ENCODE measurements at places on chromosomes 1 and 21.

DNA sequence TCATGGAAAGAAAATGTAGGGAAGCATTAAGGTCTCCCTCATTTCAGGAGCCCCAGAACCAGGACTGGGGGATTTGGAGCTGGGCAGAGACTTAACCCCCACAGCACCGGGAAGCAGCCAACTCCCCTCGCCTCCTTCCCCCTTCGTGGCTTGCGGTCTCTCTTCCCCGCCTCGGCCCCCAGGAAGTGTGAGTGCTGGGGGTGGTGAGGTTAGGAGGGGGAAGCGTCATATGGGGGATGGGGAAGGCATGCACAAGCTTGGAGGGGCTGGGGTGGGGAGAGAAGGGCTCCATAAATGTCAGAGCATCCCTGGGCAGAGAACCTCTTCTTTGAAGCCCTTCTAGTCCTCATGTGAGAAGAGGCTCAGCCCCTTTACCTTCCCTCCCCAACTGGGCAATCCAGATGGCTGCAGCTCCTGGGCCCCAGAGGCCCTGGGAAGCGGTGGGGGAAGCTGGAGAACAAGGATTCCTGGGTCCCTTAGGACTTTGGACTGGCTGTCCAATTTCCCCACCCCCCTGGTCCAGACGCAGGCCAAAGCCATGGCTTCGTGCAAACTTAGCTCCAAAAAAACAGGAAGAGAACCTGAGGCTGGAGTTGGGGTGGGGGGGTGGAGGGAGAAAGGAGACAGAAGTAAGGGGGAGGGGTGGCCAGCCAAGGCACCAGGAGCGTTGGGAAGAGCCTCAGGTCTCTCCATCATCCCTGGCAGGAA is 7.8 kb downstream of the ZBTB7B start:
- DNase-seq = no peak

GRCh38 chr21:37582590-37582989 is 216.0 kb downstream of the DYRK1A start:
- no peak for DNase-seq

- DNase-seq = no peak
These were observed 51.3 kb downstream of the DNAJC6 start for GRCh38 chr1:65360648-65361047.

GRCh38 chr21:44594406-44594916 is 2.2 kb upstream of the KRTAP10-6 start:
- no peak for DNase-seq

DNA sequence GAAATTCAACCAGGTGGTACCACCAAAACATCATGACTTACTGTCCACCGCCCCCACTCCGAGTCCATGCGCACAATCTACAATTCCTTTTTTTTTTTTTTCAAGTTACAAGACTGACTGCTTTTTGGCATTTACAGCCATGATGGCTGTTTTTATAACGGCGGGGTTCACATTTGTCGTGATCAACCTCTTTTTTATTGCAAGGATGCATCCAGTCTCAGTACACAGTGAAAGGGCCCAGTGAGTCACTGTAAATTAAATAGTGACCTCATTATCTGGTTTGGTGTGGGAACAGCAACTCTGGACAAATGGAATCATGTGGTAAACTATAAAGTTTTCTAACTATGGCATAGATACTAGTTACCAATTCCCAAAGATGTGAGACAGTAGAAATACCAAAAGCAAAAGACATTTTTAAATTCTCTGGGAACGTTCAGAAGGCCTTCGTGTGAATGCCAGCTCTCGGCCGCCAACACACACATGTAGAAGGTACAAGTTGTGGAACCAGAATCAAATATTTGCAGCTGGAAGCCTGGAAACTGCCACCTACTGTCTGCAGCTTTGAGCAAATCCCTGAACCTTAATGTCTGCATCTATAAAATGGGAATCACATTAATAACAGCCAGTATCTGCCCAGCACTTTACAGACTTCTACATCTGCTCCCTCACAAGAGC is 4.9 kb downstream of the GLIS1 start:
- DNase-seq = no peak

DNA sequence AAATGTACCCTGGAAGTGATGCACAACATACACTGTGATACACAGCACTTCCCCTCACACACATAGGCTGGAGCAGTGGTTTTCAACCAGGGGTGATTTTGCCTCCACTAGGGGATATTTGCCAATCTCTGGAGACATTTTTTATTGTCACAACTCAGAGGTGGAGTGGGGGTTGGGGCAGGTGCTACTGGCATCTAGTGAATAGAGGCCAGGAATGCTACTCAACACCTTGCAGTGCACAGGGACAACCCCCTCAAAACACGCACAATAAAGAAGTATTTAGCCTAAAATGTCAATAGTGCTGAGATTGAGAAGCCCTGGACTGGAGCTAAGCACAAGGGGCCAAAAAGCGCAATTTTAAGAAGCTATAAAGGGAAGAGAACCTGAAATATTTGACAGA is 54.1 kb downstream of the DNAJC6 start:
- DNase-seq = no peak

DNA sequence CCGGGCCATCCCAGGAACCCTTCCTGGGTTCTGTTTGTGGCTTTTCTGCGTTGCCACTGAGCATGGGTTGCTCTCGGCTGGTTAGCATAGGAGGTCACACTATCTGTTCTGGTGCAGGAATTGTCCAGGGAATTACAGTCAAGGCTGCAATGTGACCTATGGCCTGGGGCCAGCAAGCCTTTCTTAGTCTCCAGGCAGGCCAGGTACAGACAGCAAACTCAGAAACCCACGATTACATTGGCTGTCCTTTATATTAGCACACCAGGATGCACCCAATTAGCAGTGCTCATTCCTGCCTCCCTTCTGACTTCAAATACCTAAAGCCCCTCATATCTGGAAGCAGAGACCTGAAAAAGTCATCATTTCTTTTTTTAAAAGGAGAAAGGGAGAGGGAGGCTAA is 55.2 kb downstream of the CD247 start:
- DNase-seq = no peak

DNA sequence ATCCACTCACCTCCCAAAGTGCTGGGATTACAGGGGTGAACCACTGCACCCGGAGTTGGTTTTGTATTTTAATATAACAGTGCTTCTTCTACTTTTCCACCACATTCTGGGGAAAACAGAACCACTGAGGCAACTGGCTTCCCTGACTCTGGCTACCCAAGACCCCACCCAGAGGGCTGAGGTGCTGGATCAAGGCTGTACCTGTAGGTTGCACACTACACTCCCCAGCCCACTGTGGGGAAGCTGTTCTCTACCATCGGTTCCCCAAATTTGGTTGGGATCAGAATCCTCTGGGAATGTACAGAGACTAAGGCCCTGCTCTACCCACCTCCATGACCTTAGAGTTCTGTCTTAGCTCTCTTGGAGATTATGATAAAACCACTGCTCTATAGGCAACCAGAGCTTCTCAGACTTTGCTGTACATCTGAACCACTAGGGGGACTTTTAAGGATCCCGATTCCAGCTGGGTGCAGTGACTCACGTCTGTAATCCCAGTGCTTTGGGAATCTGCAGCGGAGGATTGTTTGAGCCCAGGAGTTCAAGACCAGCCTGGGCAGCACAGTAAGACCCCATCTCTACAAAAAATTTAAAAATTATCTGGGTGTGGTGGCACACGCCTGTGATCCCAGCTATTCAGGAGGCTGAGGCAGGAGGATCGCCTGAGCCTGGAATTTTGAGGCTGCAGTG is 51.6 kb downstream of the GNG4 start:
- DNase-seq = no peak

- DNase-seq = no peak
These were observed 434.0 kb upstream of the NR5A2 start for GRCh38 chr1:199593475-199593874.

DNA sequence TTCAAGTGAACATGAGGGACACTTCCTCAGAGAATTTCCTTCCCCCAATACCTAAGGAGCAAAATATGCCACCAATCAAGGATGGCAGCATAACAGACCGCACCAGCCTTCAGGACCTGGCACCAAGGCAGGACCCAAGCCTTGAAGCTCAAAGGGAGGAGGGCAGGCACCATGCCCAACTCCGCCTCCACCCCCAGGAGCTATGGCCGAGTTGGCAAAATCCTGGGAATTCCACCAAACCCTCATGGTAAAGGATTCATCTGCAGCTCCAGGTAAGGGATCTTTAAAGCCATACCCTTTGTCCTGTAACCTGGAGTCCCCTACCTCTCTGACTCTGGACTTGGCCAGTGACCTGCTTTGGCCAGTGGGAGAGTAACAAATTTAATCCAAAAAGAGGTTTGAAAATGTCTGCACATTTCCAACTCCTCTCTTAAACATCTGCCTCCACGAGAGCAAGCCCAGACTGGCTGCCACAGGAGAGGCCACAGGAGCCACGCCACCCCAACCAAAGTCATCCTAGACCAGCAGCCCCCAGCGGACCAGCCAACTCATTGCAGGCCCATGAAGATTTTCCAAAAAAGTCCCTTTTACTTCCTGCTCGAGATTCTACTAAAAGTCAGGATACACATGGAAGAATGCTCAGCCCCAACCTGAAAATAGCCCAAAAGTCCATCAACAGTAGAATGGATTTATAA is 41.9 kb downstream of the NPHP4 start:
- no peak for DNase-seq

DNA sequence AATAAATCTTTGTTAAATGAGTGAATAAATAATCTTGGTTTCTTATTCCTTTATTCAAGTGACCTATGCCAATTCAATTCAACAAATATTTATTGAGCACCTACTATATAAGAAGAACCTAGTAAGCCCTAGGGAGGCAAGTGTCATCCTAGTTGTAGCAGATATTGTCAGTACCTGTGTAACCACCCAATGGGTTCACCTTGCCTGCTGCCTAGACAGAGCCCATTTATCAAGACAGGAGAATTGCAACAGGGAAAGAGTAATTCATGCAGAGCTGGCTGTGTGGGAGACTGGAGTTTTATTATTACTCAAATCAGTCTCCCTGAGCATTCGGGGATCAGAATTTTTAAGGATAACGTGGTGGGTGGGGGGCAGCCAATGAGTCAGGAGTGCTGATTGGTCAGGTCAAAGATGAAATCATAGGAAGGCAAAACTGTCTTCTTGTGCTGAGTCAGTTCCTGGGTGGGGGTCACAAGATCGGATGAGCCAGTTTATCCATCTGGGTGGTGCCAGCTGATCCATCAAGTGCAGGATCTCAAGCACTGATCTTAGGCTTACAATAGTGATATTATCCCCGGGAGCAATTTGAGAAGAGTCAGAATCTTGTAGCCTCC is 53.8 kb upstream of the KCNA3 start:
- no peak for DNase-seq

DNA sequence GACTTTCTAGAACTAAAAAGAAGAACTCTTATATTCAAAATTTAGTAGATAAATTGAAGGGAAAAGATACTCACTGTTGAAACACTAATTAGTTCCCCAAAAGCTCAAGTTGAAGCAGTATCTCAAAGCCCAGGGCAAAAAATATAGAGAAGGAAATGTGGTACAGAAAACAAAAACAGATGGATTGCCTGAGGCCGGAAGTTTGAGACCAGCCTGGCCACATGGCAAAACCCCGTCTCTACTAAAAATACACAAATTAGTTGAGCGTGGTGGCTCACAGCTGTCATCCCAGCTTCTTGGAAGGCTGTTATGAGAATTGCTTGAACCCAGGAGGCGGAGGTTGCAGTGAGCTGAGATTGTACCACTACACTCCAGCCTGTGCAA is 36.0 kb downstream of the FAM177B start:
- no peak for DNase-seq

GRCh38 chr1:1732381-1732780 is 8.2 kb upstream of the CDK11A start:
- no peak for DNase-seq

- no peak for DNase-seq
These were observed 3.5 kb downstream of the HDGF start for GRCh38 chr1:156747742-156748669.

GRCh38 chr1:197149340-197149739 is 2.9 kb upstream of the ASPM start:
- DNase-seq = no peak

DNA sequence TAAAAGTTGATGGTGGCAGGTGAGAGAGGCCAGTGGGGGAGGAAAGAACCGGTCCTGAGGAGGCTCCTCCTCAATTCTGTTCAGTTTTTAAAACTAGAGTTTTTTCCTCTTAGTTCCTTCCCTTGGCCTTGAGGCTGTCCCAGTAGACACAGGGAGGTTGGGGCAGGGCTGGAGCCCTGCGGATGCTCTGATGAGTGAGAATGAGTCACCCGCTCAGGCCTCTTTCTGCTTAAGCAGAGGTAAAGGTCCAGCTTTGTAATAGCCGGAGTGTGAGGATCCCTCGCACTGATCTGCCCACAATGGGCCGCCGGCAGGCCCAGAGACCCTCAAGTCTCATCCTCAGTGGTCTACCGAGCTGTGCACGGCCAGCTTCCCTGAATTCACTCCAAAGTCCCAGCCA is 49.6 kb upstream of the IRF2BP2 start:
- DNase-seq = no peak

DNA sequence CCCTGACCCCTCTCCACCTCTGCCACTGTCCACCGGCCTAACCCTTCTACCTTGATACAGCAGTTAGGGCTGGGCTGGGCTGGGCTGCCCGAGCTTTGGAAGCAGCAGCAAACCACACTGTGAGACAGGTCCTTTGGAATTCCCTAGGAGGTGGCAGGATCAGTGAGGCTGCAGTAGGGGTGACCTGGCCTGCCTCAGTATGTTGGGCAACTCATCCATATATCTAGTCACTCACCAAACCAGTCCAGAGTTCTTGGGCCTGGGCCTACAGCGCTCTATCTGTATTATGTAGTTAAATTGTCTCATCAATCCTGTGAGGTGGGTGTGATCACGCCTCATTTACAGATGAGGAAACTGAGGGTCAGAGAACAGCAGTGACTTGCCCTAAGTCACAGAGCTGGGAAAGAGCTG is 13.3 kb upstream of the SYNC start:
- DNase-seq = no peak

DNA sequence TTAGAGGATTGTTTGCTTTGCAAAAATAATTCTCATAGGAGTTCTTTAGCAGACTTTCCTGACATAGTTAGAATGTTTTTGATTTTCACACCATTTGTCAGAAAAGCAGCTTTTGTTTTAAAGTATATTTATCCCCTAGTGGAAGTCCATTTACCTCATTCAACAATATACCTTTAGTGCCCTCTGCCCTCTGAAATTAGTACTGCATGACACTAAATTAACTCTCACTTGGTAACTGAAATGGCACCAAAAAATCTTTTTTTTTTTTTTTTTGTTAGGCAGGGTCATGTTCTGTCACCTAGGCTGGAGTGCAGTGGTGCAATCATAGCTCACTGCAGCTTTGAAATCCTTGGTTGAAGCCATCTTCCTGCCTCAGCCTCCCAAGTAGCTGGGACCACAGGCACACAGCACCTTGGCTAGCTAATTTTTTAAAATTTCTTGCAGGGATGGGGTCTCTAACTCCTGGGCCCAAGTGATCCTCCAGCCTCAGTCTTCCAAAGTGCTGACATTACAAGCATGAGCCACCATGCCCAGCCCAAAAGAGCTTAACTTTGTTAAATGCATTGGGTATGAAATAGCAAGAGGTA is 13.6 kb downstream of the LRRC42 start:
- no peak for DNase-seq

GRCh38 chr1:236834876-236835275 is 39.8 kb downstream of the MTR start:
- DNase-seq = no peak

DNA sequence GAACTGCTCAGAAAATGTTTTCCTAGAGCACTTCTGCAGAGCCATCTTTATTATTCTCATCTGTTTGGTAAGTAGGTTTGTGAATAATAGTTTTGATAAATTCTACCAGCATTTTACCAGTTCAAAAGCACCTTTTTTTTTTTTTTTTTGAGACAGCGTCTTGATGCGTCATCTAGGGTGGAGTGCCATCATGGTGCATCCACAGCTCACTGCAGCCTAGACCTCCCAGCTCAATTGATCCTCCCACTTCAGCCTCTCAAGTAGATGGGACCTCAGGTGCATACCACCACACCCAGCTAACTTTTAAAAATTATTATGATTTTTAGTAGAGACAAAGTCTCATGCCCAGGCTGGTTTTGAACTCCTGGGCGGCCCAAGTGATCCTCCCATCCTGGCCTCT is 9.8 kb upstream of the RHBG start:
- no peak for DNase-seq

All from lower lobe of right lung (tissue), 2 donors.